ENCODE measurements at places on chromosomes 11 and 22.

DNA sequence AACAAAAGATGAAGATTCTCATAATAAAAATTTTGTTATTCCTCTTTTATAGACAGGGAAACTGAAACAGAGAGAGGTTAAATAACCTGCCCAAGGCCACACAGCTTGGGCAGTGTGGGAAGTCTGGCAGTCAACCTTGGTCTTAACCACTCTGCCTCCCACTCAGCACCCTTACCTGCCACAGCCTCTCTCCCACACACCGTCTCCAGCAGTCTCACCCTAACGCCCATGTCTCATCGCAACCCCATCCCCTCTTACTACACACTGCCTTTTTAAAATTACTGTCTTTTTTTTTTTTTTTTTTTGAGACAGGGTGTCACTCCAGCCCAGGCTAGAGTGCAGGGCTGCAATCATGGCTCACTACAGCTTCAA is 25.0 kb downstream of the ARRB1 start:
- DNase-seq: no peak

DNA sequence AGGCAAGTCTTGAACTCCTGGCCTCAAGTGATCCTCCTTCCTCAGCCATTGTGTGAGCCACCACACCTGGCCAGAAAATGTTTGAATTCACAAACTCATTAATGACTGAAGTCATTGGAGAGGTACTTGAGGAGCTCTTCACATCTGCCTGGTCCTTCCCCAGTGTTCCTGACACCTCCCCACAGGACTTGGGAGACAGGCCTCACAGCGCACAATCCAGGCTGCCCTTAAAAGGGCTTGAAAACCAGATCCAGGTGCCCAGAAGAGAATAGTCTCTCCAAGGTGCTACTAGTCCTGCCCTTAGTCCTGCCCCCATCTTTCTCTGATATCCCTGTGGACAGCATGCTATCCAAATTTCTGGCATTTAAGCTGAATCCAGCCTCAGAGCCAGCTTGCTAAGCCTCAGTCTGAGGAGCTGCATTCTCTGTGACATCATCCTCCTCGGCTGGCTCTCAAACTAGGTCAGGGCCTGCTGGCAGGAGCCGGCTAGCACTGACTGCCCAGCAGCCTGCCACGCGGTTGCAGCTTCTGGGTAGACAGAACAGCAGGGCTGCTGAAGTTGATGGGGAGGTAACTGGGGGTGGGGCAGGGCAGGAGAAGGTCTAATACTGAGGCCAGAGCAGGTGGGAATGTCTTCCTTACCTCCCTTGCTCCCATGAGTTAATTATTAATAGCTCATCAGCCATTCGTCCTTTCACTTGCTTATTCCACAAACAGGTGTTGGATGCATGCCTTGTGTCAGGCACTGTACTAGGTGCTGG is 35.3 kb upstream of the NECTIN1 start:
- DNase-seq: no peak

DNA sequence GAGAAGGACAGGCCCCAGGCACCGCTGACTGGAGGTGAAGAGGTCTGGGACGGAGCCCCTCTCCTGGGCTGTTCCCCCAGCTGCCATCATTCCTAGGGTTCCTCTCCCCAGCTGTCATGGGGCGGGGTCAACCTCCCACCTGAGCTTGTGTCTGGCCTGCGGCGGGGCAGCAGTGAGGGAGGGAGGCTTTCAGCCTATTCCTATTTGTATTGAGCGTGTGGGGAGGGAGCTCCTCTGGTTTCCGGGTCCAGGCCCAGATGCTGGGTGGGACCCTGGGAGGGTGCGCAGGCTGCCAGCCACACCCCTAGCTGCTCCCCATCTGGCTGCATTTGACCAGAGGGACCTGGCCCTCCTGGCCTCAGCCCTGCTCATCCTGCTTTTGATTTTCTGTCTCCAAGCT is 13.7 kb downstream of the TSPAN4 start:
- DNase-seq: no peak

DNA sequence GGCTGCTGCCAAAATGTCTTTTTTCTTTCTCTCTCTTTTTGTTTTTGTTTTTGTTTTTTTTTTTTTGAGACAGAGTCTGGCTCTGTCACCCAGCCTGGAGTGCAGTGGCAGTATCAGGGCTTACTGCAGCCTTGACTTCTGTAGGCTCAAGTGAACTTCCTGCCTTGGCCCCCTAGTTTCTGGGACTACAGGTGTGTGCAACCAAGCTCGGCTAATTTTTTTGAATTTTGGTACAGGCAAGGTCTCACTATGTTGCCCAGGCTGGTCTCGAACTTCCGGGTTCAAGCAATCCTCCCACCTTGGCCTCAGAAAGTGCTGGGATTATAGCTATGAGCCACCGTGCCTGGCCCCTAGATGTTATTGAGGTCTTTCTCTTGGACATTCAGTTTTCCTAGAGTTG is 2.2 kb upstream of the DDX10 start:
- DNase-seq: no peak

GRCh38 chr22:33129621-33130020 is 71.4 kb upstream of the SYN3 start:
- DNase-seq: no peak

DNA sequence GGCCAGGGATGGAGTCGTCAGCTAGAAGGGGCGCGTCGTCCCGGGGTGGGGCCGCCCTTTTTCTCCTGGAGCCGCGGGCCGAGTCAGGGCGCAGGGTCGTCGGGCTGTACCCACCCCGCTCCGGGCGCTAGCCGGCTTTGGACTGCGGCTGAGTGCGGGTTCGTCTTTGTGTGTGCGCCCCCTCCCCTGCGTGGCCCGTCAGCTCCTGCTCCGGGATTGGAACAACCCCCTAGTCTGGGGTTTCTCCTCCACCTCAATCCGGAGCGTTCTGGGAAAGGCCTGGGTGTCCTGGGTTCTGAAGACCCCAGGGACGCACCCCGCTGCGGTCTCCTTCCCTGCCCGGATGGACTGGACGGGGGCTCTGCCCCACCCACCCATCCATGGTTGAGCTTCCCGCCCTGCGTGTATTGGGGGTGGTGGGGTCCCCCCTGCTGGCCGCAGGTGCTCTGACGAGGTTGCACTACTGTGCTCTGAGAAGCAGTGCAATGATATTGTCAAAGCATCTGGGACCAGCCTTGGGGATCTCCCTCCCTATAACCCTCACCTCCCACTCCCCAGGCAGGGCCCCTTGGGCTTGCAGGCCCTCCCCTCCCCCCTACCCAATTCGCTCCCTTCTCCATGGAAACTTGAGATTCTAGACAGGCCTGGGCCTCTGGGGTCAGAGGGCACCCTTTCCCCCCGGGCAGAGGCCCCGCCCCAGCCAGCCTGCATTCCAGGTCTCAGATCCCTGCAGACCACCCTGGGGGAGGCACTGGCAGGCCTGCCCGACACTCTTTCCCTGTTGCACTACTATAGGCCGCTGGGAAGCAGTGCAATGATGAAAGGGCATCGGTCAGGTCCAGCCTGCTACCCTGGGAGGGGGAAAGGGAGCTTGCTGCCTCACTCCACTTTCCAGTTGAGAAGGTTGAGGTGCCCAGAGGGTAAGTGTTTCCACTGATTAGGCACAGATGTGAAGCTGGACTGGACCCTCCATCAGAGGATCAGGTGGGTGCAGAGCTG is 10.7 kb downstream of the SDF2L1 start:
- no peak for DNase-seq

GRCh38 chr22:43411869-43412807 is at the start of gene MPPED1:
MPPED1 (plus strand) TSS chr22:43412014; CDS start chr22:43424986, 12,972 bp downstream.
- no peak for DNase-seq

DNA sequence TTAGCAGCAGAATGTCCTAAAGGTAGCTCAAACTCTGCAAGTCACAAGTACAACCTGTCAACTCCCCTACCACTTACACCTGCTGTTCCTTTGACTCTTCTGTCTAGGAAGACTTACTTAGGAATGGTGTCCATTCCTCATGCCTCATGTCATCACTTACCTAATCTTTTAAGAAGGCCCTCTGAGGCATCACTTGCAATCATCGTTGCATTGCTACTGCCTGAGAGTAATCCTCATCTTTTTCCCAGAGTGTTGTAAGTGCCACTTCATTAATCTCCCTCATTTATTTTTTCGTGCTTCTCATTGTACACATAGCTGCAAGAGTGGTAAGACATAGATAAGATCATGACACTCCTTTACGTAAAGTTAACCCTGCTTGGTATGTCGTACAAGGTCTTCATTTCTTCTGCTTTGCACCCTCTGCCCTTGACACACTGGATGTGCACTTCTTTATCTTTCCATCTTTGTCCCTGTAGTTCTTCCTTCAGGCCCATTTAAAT is 54.6 kb downstream of the SFI1 start:
- no peak for DNase-seq

DNA sequence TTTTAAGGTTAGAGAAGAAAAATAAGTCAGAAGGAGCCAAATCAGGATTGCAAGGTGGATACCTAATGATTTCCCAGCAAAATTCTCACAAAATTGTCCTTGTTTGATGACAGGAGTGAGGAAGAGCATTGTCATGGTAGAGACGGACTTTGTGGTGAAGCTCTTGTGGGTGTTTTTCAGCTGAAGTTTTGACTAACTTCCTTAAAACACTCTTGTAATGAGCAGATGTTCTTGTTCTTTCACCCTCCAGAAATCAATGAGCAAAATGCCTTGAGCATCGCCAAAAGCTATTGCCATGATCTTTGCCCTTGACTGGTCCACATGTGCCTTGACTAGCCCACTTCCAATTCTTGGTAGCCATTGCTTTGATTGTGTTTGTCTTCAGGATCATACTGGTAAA is 20.0 kb downstream of the CALCB start:
- no peak for DNase-seq

DNA sequence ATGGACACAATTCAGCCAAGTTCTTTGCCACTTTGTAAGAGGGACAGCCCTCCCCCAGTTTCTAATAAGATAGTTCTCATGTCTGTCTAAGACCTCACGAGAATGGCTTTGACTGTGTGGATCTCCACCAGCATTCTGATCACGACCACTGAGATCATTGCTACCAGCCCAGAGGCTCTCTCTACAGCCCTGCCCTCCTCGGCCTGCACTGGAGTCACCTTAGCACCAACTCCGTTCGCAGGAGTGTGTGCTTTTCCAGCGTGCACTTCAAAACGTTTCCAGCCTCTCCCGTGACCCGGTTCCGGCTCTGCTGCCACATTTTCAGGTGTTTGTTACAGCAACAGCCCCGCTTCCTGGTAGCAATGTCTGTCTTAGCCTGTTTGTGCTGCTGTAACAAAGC is 26.2 kb downstream of the TSPAN32 start:
- DNase-seq: no peak

DNA sequence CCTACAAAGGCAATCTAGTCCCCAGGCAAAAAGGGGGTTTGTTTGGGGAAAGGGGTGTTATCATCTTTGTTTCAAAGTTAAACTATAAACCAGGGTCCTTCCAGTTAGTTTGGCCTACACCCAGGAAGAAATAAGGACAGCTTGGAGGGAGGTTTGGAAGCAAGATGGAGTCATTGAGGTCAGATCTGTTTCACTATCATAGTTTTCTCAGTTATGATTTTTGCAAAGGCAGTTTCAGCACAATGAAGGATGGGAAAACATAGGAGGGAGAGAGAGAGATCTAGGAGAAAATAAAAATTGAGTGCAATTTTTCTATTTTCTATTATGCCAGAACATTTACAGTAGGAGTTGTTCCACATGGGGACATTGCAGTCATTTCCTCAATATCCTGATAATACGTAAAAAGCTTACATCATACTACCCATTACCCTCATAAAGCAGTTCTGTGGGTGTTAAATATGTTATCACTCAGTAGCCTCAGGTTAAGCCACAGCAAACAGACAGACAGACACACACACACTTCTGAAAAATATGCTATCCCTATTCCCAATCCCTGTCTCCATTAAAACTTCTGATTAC is 401.3 kb upstream of the FAT3 start:
- DNase-seq: no peak

GRCh38 chr22:19214078-19214473 is 35.5 kb upstream of the SLC25A1 start:
- DNase-seq: no peak

DNA sequence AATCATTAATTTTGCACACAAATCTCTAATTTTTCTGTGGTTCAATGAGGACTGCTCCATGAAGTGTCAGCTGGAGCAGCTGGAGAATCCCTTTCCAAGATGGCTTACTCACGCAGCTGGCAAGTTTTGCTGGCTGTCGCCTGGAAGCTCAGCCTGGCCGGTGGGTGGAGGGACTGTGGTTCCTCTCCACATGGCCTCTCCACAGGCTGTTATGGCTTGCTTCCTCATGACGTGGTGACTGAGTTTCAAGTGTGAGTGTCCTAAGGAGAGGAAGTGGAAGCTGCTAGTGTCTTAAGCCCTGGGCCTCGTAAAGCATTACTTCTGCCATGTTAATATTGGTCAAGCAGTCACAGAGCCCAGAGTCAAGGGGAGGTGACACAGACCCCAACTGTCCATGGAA is 14.0 kb upstream of the NRIP3 start:
- no peak for DNase-seq

- DNase-seq: no peak
Measured at GRCh38 chr11:65945430-65945911, at the start of gene TSGA10IP. TSGA10IP (plus strand) TSS chr11:65945480; CDS start chr11:65945676, 196 bp downstream.

DNA sequence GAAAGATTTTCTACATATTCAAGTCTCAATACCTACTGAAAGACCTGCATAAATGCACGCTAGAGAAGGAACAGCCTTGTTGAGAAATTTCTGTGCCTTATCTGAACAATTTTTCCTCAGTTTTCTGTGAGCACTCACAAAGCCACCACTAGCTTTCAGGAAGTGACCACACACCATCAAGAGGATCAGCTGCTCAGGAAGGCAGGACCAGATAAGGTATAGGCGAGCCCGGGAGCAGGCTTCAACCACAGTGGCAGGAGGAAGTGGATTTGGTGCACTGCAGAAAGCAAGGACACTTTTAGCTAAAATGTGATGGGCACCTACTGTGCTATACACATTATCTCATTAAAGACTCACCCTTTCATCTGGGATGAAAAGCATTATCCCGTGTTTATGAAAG is 220.8 kb downstream of the RAB38 start:
- no peak for DNase-seq

All from activated CD4-positive, CD25-positive, alpha-beta regulatory T cell (primary cell).